ENCODE measurements at places on chromosomes 7 and 10.

GRCh38 chr10:72089618-72090017, 1.3 kb upstream of the SPOCK2 start:
- no peak for DNase-seq

GRCh38 chr10:61987951-61988379, 86.5 kb downstream of the ARID5B start:
- no peak for DNase-seq

DNA sequence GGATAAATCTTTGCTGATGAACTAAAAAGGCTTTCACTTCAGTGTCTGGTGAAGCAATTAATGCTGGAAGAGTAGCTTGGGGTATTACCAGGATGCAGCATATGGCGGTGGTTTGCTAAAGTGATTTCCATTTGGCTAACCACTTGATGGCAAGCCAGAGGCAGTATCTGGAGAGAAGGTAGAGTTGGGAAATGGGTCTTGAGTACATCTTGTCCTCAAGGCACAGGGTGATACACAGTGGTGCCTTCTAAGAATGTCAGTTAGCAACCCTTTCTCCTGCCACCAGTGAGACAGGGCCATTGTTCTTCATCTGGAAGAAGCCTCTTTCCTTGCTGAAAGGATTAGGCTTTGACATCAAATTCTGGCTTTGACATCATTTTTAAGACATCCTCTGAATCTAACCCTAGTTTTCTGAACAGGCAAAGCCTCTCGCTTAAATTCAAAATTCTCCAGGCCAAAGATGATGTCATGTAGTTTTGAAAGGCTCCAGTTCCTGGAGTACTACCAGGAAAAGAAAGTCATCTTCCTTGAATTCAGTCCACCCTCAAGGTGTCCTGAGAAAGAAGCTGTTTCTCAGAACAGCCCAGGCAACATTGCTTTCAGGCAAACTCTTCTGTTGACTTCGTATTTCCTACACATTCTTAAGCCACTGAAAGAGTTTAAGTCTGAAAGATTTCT, 162.4 kb downstream of the ARID5B start:
- peak; percentile 51 for DNase-seq

DNA sequence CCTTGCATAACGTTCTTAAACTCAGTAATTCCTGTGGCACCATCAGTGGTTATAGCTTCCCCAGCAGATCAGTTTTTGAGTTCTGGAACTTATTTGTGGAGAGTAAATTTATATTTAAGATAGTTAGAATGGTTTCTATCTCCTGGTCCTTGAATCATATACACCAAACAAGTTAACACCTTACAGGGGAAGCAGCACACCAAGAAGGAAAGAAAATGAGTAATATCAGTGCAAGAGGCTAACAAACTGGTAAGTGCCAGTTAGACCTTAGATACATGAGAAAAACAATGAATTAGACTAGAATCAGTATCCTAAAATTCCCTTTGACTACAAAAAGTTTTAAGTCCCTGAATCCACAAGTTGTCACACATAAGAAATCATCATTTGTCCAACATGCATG, 54.2 kb downstream of the ABI1 start:
- DNase-seq = no peak

DNA sequence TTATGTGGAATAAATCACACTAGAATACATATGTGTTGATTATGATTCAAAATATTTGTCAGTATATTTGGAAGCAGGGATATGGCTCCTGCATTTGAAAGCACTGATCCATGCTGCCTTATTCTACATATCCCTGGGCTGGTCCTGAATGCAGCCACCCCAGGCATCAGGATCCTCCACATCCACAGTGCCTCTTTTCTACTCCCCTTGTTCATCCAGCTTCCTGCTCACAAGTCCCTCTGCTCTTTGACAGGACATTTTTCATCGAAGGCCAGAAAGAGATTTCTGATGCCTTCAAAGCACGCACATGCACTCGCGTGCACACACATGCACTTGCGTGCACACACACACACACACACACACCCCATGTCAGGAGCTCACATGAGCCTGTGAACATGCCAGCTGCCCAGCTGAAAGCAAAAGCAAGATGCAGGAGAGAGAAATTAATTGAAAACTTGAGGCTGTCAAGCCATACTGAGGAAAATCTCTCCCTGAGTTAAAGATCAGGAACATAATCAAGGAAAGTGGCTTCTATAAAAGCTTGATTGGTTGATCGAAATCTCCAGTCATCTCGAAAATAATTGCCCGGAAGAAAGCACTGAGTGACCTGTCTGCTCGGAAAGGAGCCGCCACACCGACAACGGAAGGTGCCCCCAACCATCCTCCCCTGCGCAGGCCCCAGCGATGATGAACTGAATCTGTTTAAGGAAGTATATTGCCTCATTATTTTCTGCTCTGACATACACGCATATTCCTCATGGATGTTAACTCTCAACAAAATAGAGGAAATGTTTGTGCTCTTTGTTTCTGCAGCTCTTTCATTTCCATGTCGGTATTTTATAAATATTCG, 104.0 kb upstream of the ARID5B start:
- no peak for DNase-seq

DNA sequence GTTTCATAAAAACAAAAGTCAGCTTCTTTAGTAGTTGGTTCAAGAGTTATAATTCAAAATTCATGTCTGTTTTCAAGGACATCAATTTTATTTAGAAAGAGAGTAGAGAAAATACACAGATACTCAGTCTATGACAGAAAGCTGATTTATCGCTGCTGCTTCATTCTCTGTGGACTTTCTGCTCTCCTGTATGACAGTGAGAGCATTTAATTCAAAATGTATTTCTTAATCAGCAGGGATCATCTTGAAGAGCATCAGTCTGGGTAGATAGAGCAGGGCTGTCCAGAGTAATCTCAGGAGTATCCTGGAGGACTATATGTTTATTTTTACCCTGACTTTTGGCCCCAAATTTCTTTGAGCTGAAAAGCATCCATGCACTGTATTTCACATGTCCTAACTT, 1676.7 kb downstream of the REEP3 start:
- DNase-seq = no peak

- peak; percentile 10 for DNase-seq
Measured at GRCh38 chr10:59234194-59234593, 57.8 kb downstream of the PHYHIPL start.

GRCh38 chr7:129824291-129825208, 128.2 kb downstream of the UBE2H start:
- peak; percentile 43 for DNase-seq

DNA sequence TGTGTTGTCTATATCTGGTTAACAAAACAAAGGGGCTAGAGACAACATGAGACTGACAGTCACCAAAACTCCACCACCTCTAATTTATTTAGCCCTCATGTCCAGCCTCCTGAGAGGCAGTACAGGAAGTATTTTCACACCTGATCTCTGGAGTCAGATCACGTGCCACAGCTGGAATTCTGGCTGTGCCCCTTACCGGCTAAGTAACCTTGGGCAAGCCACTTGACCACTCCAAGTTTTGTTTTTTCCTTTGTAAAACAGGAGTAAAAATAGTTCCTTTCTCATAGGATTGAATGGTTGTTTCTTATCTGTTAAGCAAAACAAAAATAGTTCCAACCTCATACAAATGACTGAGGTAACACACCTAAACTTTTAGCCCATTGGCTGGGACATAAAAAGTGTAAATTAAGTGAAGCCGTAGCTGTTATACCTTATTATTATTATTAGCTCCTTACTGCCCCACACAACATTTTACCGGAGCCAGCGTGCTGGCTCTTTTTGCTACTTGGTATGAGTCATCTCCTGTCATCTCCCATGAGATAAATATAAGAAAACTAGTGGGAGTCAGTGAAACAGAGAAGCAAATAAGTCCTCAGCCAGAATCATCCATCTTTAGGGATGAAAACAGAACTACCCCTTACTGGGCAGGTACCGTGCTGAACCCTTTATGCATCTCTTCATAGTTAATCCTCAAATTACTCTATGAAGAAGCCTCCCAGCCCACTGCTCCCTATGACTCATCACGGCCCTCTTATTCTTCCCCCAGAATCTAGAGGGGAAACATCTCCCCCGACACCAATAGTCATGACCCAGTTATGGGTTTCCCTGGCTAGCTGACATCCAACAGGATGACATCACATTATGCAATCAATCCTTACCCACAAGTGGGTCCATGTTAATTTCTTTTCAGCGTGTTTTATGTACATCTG, 44.9 kb downstream of the PPP1R3C start:
- DNase-seq = peak; percentile 94

GRCh38 chr7:11841657-11842056, 9.7 kb upstream of the THSD7A start:
- DNase-seq = no peak

GRCh38 chr7:80997841-80998240, 79.0 kb upstream of the SEMA3C start:
- no peak for DNase-seq

DNA sequence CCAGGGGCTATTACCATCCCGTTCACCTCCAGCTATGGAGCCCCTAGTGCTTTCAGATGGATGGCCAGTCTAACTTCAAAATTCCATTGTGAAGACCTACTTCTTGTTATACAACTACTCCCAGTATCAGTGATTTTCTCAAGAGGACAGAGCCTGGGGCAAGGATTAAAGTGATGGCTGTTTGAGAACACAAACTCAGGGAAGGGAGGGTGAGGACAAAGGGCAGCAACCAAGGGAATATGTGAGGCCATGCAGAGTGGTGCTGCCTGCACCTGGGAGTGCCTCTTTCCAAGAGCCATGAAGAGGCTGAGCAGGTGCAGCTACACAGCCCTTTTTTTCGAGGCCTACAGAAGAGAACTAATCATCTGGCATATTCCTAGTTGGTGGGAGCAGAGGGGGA, 303.5 kb upstream of the BMPER start:
- DNase-seq = no peak

DNA sequence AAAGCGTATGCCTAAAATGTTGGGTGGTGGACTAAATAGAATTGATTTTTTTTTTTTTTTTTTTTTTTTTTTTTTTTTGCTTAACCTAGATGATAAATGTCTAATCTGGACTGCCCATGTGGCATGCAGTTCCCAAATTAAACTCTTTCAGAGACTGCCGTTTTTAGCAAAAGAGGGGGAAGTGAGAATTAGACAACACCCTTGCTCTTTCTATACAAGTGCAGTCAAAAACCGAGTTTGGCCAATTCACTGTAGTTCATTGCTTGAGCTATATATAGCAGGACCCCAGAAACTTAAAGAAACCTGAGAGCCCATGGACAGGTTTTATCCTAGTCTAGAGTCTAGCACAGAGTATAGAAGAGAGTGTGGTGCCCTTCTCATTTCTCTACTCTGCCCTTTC, 141.9 kb downstream of the GRM3 start:
- DNase-seq = no peak

DNA sequence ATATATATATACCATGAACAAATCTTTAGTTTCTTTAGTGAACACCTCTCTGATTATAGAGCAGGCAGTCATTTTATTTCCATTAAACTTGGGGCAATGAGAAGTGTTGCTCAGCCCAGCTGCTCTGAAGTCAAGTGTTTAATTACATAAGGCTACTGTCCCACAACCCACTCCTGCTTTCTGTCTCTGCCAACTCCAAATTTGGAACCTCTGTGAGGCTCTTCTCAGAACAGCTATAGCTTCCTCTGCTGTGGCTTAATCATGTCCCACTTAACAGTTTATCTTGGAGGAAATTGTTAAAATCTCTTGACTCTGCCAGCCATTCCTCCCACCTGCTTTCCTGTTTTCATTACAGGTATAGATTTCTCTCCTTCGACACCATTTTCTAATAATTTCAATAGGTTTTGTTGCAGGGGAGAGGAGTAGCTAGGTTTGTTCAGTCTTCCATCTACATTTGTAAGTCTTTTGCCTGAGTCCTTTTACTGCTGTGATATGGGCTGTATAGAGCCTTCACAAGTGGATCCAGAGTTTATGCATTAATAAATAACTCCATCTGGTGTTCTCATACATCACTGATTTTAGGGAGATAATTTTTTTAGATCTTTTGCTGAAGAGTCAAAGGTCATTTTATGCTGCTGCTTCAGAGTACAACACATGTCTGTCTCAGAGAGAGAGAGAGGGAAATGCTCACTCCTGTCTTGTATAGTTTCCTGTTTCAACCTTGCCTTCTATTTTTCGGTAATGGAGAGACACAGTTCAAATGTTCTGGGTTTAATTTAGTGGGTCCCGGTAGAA, 170.4 kb downstream of the WNT2 start:
- DNase-seq = no peak

- DNase-seq = no peak
Measured at GRCh38 chr7:113256883-113257531, 138.7 kb upstream of the SMIM30 start.

GRCh38 chr7:41628901-41629300, 74.0 kb downstream of the INHBA start:
- DNase-seq = peak; percentile 48

DNA sequence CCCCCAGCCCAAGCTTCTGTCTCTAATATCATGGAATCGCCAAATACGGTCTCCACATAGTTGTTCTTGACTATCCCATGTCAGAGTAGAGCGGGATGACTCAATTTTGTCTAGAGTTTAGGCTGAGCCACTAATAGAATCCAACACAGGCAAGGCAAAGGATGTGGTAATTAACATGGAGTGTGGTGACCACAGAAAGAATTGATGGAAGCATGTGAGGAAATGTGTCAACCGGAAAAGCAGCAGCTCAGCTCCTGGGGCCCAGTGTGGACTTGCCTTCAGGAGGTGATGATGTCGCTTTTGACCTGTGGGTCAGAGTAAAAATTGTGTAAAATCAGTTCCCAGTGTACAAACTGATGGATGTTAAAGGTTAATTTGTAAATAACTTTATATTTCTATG, 139.3 kb upstream of the KLF6 start:
- DNase-seq = peak; percentile 97

GRCh38 chr10:129637846-129638245, 170.8 kb downstream of the MGMT start:
- no peak for DNase-seq

GRCh38 chr7:87325576-87326370, 19.7 kb upstream of the CROT start:
- DNase-seq = no peak

DNA sequence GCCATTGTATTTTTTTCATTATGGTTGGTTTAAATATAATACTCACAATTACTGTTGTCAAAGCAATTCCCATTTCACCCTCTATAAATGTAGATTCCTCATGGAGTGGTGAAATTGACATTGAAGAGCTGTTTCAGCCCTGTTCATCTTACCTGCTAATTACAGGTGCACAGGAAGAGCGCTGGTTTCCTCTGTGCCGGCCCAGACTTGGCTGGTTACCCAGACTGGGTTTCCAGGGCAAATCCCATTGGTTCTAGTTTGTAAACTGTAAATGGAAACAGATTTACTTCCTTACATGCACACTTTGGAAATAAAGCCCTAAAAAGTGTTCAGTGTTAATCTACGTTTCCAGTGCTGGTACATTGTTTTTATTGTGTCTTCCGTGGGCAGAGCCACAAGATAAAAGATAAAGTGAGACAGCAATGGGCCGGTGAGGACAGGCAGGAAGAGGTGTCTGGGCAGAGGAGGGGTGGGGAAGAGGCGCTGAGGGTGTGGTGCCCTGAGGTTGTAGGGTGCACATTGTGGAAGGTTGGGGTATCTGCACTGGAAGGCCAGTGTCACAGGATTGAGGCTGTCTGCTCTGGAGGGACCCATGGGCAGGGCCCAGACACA, 71.6 kb upstream of the ZPBP start:
- no peak for DNase-seq

DNA sequence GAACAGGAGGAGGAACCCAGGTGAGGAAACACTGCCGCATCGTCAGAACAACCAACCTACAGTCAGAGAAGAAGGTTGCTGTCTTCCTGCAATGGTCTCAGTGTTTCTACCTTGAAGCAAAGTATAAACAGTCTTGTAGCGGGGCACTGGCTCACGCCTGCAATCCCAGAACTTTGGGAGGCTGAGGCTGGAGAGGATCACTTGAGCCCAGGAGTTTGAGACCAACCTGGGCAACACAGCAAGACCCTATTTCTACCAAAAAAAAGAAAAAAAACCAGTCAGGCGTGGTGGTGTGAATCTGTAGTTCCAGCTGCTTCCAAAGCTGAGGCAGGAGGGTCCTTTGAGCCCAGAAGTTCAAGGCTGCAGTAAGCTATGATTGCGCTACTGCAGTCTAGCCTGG, 23.4 kb downstream of the SNX8 start:
- DNase-seq = no peak

Data from fibroblast of skin of right biceps (primary cell).